Inflammatory macrophage (primary cell): ENCODE measurements at places on chromosomes 2 and 18.

DNA sequence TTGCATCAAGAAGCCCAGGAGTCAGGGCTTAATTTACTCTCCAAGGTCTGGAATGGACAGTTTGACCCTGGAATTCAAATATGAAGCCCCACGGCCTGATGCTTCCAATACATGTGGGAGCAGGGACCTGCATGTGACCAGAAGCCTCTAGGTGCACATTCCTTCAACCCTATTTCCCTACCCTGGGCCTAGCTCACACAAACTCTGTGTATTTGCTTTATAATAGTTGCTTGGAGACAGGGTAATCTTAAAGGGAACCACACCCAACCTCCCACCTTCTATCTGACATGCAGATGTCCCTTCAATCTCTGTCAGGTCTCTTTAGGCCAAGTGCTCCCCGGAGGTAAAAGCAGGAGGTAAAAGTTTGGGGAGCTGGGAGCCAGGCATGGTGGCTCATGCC lies 55.4 kb upstream of the PPP1CB start:
- DNase-seq: no peak

DNA sequence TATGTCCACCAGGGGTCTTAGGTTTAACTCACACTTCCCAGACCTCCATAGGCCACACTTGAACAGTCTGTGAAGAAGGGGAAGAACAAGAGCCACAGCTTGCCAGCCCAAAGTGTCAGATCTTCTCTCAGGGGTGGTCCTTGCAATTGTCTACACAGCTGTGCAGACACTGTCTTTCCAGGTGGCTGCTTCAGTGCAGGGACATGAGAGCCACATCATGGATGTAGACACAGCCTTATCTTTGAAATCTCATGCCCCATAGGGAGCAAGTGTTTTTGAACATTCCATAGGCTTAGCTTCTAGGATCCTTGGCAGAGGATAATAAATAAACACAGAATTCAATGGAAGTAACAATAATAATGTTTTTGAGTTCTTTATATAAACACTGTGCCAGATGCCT lies 6.7 kb downstream of the ZNF407 start:
- DNase-seq: no peak

- DNase-seq: no peak
Measured at GRCh38 chr2:137896467-137896866, 67.8 kb upstream of the HNMT start.

DNA sequence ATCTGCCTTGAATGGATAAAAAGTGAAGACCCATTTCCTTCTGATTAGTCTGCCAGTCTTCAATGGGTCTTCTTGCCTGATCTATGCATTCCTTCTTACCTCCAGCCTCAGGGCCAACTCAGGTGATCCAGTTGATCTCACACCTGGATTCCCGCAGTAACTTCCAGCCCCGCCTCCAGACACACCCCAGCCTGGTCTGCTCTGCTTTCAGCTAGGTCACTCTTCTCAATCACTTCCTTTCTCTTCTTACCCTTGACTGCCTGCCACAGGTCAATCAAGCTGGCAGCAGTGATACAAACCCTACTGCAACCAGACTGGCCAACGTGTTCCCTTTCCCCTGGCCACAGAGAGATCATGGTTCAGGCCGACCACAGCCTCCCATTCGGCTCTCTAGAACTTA lies 263.6 kb downstream of the ZNF516 start:
- no peak for DNase-seq

- no peak for DNase-seq
Measured at GRCh38 chr2:12486205-12487118, 230.3 kb upstream of the TRIB2 start.

GRCh38 chr2:9838391-9838790 lies 4.9 kb upstream of the TAF1B start:
- no peak for DNase-seq

DNA sequence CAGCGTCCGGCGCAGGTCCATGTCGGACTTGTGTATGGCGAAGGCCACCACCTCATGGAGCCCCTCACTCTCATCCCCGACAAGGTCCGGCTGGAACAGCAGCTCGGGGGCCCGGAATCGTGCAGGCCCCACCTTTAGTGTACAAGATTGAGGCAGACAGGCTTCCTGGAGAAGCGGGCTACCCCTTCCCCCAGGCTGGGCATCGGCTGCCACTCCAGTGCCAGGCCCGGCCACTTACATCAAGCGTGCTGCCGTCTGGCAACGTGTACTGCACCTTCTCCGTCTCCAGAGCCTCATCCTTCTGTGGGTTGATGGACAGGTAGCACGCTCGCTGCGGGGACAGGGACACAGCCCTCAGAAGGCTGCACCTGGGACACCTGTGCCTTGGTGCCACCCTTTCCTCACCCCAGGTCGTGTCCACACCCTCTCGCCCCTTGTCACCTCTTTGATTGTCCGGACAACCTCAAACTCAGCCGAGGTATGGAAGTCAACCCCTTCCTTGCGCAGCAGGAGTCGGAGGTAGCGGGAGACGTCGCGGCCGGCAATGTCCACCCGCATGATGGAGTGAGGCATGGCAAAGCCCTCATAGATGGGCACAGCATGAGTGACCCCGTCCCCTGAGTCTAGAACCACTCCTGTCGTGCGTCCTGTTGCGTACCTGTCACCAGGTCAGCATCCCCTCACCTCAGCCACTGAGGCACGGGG lies 5.7 kb downstream of the ACTR1B start:
- no peak for DNase-seq

DNA sequence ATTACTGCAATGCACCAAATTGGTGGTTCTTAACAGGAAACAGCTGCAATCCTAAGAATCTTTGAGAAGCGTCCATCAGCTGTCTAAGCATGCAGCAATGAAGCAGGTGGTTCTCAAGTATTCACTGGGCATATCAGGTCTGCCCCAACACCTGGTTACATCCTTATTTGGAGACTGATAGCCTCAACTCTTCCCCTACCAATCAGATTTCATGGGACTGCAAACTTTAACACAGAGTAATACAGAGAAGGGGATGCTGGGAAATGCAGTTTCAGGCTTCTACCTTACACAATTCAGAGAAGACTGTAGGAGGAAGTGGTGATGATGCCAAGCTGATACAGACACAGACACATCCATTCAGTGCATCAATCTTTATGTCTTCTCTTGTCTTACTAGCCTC lies 240.5 kb downstream of the BCL2 start:
- DNase-seq: peak; percentile 72

GRCh38 chr2:25740810-25741381 lies 67.5 kb upstream of the DTNB start:
- no peak for DNase-seq

DNA sequence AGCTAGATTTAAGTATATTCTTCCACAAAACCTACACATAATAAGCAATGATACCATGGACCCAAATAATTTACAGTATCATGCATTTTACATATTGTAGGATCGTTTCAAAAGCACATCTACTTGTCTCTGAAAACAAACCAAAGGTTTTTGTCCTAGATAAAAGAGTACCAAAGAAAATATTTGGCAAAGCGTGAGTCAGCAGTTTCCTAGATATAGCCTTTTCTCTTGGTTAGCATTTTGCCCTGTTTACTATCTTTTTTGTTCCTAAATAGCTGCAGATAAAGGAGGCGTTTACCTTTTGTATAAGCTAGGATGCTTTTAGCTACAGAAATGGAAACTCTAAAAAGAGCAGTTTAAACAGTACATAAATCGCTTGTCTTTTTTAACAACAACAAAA lies 305.8 kb upstream of the GULP1 start:
- DNase-seq: no peak

GRCh38 chr18:78330766-78331165 lies 648.9 kb upstream of the SALL3 start:
- DNase-seq: no peak

GRCh38 chr2:33210626-33211025 lies 263.9 kb downstream of the LTBP1 start:
- peak; percentile 54 for DNase-seq

GRCh38 chr2:74080346-74080745 lies 67.4 kb downstream of the BOLA3 start:
- peak; percentile 85 for DNase-seq

DNA sequence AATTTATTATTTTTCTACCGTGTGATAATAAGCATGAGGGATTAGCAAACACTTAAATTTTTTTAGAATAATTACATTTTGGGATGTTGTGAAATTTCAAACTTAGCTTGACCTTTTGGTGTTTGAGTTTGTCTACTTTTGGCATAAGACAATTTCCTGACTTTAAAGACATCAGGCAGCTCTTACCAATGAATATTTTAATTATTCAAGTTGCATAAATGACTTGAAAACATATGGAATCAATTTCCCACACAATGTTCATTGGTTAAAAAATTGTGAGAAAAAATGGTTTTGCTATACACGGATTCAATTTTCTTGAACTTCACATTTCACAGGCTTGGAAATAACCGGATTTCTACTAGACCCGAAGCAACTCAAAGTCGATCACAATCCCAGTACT lies 243.4 kb downstream of the IKZF2 start:
- DNase-seq: peak; percentile 43

DNA sequence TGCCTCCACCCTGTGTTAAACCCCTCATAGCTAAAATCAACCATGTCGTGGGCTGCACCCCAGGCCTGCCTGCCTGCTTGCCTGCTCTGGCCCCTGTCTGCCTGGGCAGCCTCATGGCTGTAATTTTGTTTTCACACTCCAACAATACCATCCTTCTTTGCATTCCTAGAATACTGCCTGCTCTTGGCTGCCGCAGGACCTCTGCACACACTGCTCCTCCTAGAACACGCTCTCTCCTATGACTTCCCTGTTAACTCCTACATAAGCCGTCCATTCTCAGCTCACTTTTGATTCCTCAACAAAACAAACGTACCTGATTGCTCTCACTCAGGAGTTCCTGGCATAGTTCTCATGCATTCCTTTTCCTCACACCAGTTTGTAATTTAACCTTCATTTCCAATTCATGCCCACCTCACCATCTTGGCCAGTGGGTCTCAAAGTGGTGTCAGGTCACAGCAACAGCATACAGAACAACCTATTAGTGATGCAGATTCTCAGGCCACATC lies 2.5 kb downstream of the UXS1 start:
- DNase-seq: no peak

DNA sequence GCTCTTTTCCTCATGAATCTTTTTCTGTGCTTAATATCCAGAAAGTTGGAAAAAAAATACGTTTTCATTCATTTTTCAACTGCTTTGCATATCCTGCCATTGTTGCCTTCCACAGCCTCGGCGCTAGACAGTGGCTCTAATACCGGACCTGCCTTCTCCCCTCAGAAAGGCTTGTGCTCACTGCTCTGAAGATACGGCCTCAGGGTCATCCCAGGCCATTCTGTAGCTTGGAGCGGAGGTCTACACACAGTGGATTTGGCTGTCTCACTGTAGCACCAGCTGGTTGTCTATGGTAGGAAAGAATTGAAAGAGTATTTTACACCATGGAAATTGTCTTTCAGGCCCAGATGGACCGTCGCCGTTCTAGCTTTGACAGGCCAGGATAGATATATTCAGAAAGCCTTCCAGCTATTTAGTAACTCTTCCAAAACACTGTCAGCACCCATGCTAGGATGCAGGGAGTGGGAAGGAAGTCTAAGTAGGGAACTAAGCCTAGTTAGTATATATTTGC lies 242.0 kb downstream of the TMEM182 start:
- DNase-seq: no peak

DNA sequence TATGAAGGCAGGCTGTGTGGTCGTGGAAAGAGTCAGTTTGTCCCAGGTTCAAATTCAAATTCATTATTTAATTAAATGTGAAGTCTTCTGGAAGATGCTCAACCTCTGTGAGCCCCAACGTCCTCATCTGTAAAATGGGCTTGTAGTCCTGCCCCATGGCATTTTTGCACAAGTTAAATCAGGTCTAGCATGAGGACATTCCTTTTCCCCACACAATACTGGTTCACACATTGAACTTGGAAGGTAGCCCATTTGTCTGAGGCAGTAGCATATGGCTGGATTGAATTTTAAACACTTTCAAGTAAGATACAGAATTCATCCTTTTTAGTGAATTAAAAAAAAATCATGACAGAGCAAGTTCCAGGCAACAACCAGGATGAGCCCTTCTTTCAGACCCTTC lies 665.4 kb upstream of the HS6ST1 start:
- DNase-seq: no peak

- no peak for DNase-seq
Measured at GRCh38 chr2:152693033-152693432, 24.2 kb downstream of the PRPF40A start.

- no peak for DNase-seq
Measured at GRCh38 chr2:217438821-217439220, 564.0 kb downstream of the TNS1 start.

DNA sequence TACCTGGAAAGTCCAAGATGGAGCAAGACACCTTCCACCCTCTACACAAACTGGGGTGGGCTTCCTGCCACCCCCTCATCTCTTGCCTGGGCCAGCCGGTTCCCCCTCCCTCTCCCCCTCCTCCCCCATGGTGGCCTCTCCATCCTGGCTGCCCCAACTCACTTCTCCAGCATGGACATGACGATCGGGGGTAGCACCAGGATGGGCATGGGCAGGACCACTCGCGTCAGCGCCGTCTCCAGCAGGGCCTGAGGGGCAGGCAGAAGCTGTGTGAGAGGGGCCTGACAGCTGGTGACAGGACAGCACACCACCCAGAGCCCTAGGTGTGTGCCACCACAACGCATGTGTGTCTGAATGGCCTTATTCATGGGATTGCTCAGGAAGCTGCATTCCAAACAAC lies 51.0 kb downstream of the EMX1 start:
- no peak for DNase-seq

- DNase-seq: peak; percentile 59
Measured at GRCh38 chr18:51051105-51051712, 21.2 kb downstream of the SMAD4 start.

DNA sequence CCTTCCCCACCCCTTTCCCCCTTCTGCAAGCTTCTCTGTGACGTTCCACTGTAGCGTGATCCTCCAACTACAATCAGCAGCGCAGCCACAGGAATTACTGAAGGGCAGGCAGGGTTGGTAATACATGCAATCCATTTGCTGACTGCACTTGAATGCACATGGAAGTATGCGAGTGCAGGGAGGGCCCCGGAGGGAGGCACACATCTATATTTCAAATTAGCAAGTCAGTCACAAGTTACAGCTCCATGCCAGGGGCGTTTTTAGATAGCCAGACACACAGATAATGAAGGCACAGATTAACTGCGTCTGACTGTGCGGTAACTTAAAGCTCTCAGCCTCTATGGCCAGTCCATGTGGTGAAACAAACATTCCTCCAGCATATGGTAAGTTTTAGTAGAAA lies 209.2 kb upstream of the GATA6 start:
- DNase-seq: no peak

- no peak for DNase-seq
Measured at GRCh38 chr18:47809420-47809819, 121.0 kb downstream of the SMAD2 start.

- no peak for DNase-seq
Measured at GRCh38 chr18:11581286-11581685, 28.1 kb upstream of the SLC35G4 start.

DNA sequence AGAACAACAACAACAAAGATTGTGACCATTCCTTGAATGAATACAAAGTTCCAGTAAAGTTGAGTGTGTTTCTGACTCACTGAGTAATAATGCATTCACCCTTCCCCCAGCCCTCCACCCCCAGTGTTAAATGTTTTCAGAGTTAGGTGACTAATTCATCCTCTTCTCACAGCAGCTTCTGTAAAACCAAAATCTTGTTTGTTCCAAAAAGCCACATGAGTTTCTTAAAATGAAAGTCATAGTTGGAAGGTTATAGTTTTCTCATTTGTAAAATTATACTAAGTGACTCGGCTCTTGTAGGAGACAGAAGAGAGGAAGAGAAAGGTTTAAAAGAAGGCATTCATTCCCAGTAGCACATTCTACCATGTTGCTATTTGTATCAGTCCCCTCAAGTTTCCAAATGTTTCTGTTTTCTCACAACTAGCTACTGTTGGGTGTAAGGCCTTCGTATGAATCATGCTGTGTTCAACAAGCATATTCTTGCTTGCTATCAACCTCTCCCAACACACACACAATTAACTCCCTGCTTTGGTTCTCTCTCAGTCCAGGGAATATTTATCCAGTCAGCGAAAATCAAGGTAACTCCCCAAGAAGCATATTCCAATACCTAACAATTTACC lies 75.3 kb downstream of the MBD2 start:
- DNase-seq: peak; percentile 39
